CD8-positive, alpha-beta T cell (primary cell): ENCODE measurements at places on chromosomes 1 and 21. TPM values are rescaled to one million over a fixed set of nuclear protein-coding genes. Genes with fewer than 3 reads are reported as not detected.

The MTHFR gene
- 27.5 TPM for total RNA-seq

The CHIA gene
- total RNA-seq: not detected

The TFF1 gene
- not detected for total RNA-seq

GRCh38 chr1:84489766-84490165 lies 10.7 kb downstream of the RPF1 start:
- DNase-seq: no peak

DNA sequence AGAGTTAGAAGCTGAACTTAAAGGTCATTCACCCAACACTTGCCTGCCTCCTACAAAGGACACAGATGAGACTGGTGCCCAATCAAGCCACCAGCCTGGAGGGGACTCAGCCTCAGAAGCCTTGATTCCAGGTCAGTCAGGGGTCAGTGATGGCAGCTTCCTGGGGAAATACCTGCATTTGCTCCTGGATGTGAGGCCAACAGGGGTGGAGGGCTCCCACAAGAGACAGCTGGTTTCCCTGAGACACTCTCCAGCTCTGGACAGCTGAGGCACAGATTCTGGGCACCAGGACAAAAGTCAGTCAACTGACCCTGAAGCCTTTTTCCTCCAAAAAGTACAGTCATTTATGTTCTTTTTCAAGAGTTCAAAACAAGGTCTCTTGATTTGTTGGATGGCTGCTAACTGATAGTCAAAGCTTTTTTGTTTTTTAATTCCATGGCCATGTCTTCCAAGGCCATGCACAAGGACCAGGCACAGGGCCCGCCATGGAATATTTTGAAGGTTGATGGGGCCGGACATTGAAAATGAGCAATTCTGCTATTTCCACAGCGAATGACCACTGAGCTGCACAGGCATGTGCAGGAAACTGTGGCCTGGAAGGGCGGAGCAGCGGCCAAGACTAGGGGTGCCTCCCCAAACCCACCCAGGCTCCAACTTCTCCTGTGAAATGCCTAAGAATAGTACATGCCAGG lies 1.8 kb downstream of the C2CD2 start:
- no peak for DNase-seq

DNA sequence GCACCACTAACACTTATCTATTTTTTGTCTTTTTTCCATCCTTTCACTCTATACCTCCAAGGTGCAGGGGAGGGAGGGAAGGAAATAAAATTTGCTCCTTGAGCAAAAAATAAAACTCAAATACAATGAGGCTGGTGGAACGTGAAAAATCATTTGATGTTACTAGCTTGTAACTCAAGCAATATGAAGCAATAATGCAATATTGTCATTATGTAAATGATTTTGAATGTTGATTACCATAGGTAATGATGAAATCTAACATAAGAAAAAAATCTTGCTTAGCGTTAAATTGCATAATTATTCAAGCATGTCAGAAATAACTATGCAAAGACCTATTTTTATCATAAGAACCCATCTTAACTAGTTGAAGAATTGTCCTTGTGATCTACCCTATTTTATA lies 277.7 kb downstream of the KCTD3 start:
- no peak for DNase-seq

DNA sequence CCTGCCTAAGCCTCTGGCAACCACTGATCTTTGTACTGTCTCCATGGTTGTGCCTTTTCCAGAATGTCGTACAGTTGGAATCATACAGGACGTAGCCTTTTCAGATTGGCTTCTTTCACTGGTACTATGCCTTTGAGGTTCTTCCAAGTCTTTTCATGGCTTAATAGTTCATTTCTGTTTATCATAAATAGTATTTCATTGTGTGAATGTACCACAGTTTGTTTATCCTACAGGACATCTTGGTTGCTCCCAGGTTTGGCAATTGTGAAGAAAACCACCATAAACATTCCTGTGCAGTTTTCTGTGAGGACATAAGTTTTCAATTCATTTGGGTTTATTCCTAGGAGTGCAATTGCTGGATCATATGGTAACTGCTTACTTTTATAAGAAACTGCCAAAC lies 190.6 kb upstream of the RAB4A start:
- no peak for DNase-seq

GRCh38 chr1:157978586-157979403 lies 14.7 kb upstream of the KIRREL1 start:
- DNase-seq: no peak

GRCh38 chr1:69400128-69400527 lies 167.6 kb upstream of the LRRC7 start:
- DNase-seq: no peak

DNA sequence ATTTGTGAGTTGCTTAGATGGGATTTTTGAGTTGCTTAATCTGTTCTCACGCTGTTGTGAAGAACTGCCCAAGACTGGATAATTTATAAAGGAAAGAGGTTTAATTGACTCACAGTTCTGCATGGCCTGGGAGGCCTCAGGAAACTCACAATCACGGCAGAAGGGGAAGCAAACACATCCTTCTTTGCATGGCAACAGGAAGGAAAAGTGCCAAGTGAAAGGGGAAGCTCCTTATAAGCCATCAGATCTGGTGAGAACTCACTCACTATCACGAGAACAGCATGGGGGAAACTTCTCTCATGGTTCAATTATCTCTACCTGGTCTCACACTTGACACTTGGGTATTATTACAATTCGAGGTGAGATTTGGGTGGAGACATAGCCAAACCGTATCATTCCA lies 10.3 kb downstream of the CLIC6 start:
- no peak for DNase-seq

GRCh38 chr21:42382915-42383314 lies 12.9 kb downstream of the TMPRSS3 start:
- DNase-seq: no peak
